AG08395 (cell line): ENCODE measurements at places on chromosomes 5 and 9.

- peak; percentile 93 for DNase-seq
These were observed 230.3 kb downstream of the AUH start for GRCh38 chr9:91131433-91131839.

DNA sequence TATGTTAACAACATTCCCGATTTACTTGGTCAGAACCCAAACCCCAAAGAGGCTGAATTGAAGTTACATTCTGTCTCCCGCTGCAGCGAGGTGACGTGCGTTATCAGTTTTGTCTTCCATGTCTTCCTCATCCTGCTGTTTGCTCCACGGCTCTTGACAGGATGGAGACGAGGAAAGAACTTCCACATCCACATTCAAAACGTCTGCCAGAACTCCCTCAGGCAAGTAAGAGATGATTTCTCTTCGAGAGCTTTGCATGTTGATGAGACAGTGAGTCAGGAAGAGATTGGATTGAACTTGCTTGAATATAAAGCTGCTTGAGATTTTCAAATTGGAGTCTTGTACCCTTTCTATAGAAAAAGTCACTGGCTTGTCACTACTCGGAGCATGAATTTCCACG, 242.6 kb downstream of the AUH start:
- DNase-seq: peak; percentile 47

DNA sequence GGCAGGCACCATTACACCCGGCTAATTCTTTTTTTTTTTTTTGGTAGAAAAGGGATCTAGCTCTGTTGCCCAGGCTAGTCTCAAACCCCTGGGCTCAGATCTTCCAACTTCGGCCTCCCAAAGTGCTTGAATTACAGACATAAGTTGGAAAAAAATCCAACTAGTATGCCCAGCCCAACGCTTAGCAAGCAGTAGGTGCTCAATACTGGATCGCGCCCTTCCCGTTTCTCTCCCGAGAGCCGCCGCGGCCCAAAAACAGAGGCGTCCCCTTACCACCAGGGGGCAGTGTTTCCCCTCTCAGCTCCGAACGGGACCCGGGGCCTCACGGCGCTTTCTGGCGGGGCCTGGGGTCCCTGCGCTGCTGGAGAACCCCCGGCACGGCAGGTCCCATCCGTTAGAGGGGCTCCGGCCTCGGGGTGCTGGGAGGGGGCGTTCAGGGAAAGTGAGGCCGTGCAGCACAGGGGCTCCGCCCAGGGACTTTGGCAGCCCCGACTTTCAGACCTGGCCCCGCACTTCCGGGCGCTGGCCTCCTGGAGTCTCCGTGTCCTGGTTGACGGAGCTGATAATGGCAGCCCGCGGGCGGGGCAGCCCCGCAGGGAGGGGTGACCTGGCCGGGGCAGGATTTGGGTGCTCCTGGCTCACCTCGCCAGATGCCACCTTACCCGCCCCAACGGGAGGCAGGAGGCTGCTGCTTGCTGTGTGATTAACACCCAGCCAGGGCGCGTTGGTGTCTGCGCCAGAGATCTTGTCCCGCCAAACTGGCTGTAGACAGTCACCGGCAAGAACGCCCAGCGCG, 15.2 kb downstream of the PTGES start:
- peak; percentile 84 for DNase-seq

DNA sequence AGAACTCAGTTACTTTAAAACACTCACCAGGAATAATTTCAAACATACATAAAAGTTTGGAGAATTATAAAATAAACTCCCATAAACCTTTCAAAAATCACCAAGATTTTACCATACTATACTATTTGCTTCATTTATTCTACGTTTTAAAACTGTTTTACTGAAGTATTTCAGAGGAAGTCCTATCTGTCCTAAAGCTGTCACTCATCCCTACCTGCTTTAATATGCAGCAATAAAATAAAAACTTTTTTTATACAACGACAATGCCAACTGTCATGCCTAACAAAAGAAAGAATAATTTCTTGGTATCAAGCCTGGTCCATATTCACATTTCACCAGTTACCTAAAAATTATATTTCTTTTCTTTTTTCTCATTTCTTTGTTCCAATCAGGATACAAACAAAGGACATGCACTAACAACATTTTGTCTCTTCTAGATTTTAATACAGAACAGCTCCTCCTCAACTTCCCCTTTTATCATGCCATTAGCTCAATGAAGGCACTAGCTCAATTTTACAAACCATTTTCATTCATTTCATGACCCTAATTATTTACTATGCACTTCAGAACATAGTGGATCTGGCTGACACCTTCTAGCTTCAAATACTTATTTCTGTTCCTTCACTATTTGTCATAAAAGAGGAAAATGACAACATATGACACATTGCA, 135.2 kb downstream of the GNAQ start:
- DNase-seq: no peak

- DNase-seq: no peak
These were observed 462.5 kb upstream of the TYRP1 start for GRCh38 chr9:12230708-12231107.

GRCh38 chr5:22348027-22348426, 505.1 kb downstream of the CDH12 start:
- DNase-seq: no peak

- DNase-seq: no peak
These were observed at the start of gene UGT3A1 for GRCh38 chr5:35990941-35991611. UGT3A1 (minus strand) TSS chr5:35991390; CDS start chr5:35991240, 150 bp downstream.

- no peak for DNase-seq
These were observed 248.4 kb downstream of the CDH12 start for GRCh38 chr5:22604711-22605110.

DNA sequence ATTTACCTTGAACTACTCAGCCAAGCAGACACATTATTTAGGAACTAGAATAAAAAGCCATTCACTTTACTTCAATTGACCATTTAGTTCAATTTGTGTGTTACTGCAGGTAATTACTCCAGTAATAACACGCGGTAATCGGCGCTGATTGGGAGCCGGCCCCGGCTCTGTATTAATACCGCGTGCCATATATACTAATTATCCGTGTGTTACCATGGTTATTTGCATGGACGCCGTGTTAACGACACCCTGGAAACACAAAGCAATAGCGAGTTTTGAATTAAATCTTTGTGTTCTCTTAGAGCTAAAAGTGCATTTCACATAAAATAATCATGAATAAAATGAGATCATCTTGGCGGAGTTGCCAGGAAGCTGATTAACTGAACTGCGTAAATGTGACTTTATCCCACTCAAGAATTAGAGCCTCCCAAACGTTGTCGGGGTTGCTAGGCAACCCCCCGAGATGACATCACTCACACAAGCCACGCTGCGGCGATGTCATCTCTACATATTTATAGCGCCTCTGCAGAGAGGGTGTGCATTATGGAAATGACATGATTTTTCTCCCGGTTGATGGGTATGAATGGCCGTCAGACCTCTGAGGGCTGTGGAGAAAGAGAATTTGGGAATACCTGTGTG, 41.4 kb upstream of the RNU6ATAC start:
- DNase-seq: peak; percentile 48
